ENCODE measurements at places on chromosomes 2 and 18.

GRCh38 chr2:68837164-68837860 lies 33.9 kb downstream of the BMP10 start:
- no peak for DNase-seq

- no peak for DNase-seq
Observed at GRCh38 chr18:45891806-45892205, 66.3 kb downstream of the SIGLEC15 start.

- no peak for DNase-seq
Observed at GRCh38 chr2:233445152-233445830, 91.0 kb downstream of the DGKD start.

DNA sequence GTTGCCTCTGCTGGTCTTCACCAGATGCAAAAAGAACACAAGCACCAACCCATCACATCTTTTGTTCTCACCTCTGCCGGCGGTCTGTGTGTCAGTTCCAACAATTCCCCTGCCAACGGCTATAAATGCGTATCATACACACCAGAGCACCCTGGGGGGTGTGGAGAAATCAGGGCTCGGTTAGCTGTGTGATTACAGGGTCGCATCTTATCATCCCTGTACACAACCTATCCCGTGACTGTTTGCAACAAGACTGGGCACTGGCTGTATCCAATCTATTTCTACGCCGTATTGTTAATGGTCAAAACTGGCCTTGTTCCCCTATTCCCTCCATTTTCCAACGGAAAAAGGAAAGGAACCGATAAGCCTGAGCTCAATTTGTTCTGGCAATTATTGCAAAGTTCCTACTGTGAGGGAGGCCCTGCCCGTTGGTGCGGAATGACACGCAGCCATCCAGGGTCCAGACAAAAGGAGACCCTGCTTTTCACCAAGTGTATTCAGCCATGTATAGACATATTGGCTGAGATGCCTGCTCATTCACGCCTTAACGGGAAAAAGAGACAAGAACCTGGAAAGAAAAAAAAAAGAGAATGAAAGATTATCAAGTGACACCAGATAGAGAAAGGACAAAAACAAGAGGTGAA lies 136.9 kb downstream of the CDH20 start:
- no peak for DNase-seq

- DNase-seq: no peak
Observed at GRCh38 chr2:219511547-219512325, 2.5 kb upstream of the ASIC4 start.

GRCh38 chr2:166180951-166181812 lies 53.4 kb upstream of the SCN1A start:
- peak; percentile 37 for DNase-seq

GRCh38 chr2:122156176-122156890 lies 400.9 kb downstream of the TSN start:
- DNase-seq: no peak

DNA sequence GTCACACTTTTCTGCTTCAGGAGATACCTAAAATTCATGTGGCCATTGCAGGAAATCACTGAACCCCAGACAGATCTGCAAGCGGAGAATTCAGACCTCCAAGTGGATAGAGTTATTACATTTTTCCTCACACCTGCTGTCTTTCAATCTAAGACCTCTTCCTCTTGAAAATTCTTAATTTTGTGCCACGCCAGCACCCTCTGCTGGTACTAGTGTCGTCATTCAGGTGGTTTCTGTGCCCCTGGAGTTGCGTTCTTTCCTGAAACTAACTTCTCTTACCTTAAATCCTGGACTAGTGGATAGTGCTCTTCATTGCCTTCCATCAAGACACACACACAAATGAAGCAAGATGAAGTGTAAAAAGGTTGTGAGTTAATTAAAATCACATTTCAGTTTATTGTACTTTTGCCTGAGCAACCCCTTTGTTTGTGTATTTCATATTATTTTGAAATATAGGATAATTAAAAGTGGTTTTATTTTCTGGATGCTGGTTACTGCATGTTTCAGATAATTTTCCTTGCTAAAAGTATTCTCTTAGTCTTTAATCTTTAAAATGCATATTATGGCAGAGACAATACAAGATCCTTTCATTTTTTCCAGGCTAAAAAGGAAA lies 1.6 kb upstream of the DNER start:
- DNase-seq: peak; percentile 64

- DNase-seq: no peak
Observed at GRCh38 chr2:203469546-203469945, 65.6 kb downstream of the RAPH1 start.

DNA sequence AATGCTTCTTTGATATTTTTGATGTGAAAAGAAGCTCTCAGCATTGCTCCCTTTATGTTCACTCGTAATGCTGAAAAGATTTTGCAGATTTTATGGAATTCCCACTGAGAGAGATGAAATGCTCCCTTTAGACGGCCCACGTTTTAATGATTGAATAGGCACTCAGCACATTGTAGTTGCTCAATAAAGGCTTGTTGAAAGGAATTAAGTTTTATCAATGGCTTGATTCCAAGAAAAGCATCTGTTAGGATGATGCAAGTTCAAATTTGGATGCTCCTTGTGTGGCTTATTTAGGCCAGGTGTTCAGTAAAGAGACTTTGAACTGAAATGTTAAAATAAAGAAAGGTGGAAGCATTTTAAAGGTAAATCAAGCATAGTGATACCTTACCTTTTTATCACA lies 725.1 kb downstream of the EPHA4 start:
- no peak for DNase-seq

DNA sequence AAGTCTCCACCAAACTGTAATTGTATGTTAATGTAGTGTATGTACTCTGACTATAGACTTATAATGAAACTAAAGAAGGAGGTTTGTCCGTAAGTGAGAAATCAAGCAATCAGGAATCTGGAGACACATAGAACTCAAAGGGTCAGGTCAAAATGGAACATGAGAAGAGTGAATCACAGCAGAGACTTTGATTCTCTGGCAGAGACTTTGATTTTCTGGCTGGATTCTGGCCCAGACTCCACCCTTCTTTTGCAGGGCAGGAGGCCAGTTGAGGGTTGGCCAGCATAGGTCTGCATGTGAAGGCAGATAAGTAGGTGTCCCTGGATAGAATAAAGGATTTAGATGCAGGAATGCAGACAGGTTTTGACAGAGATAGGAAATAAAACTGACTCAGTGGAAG lies 11.0 kb upstream of the NCKAP5 start:
- no peak for DNase-seq

- no peak for DNase-seq
Observed at GRCh38 chr2:71187589-71187988, 39.3 kb downstream of the PAIP2B start.

All from putamen (tissue), 1 donor.